ENCODE measurements at places on chromosomes 13 and 19. TPM values are rescaled to one million over a fixed set of nuclear protein-coding genes. Genes with fewer than 3 reads are reported as not detected.

GSX1 gene
- total RNA-seq: not detected

BRME1 gene
- not detected for total RNA-seq

CATSPERD gene
- total RNA-seq: not detected

GARRE1 gene
- total RNA-seq: 9.8 TPM

SIGLEC12 gene
- total RNA-seq: not detected

LGALS16 gene
- total RNA-seq: not detected

ZNF490 gene
- total RNA-seq: 0.65 TPM

CAMSAP3 gene
- 5.1 TPM for total RNA-seq

MYH14 gene
- total RNA-seq: 7.5 TPM

SELENOV gene
- total RNA-seq: not detected

ZNF135 gene
- total RNA-seq: not detected

ATP4A gene
- total RNA-seq: not detected
